ENCODE measurements at places on chromosomes 1 and 21.

- DNase-seq: peak; percentile 2
These were observed 12.6 kb downstream of the FLG2 start for GRCh38 chr1:152347116-152347728.

GRCh38 chr21:25636727-25637126 is 2.3 kb upstream of the JAM2 start:
- DNase-seq: no peak

- DNase-seq: no peak
These were observed 21.6 kb upstream of the POFUT2 start for GRCh38 chr21:45309069-45309986.

GRCh38 chr1:157437296-157437695 is 115.0 kb downstream of the FCRL5 start:
- no peak for DNase-seq

DNA sequence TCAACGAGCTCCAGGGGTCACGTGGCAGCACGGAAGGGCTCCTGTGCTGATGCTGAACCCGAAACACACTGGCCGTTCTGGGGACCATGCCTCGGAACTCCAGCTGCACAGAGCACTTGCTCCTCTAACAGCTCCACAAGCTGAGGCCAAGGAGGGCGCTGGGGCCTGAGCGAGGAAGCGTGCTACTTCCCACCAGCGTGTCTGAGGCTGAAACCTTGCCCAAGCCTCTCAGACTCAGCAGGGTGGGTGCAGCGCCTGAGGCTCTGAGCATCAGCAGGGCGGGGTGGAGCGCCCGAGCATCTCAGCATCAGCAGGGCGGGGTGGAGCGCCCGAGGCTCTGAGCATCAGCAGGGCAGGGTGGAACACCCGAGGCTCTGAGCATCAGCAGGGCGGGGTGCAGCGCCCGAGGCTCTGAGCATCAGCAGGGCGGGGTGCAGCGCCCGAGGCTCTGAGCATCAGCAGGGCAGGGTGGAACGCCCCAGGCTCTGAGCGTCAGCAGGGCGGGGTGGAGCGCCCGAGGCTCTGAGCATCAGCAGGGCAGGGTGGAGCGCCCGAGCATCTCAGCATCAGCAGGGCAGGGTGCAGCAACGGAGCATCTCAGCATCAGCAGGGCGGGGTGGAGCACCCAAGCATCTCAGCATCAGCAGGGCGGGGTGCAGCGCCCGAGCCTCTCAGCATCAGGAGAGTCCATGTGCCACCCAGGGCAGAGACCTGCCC is 9.6 kb downstream of the WRAP73 start:
- no peak for DNase-seq

DNA sequence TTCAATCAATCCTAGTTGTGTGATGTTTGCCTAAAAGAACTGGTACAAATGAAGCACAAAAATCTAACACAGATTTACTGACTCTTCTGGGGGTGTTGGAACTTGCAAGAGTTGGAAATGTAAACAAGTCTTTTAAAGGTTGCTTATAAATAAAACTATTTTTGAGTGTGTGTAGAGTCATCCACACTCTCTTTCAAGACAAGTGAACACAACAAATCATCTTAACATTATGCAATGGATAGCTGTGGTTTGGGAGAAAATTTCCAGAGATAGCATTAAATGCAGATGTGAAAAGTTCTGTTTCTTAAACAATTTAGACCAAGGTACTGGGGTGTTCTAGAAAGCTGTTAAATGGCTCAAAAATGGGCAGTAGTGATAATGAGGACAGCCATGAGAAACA is 28.7 kb downstream of the C1orf87 start:
- DNase-seq: no peak

All from stimulated activated CD8-positive, alpha-beta memory T cell treated with anti-CD3 and anti-CD28 coated beads, Interleukin-4, amount 100 ng/mL, for 1 hour (primary cell).